ENCODE measurements at places on chromosomes 1 and 21. TPM values are rescaled to one million over a fixed set of nuclear protein-coding genes. Genes with fewer than 3 reads are reported as not detected.

DNA sequence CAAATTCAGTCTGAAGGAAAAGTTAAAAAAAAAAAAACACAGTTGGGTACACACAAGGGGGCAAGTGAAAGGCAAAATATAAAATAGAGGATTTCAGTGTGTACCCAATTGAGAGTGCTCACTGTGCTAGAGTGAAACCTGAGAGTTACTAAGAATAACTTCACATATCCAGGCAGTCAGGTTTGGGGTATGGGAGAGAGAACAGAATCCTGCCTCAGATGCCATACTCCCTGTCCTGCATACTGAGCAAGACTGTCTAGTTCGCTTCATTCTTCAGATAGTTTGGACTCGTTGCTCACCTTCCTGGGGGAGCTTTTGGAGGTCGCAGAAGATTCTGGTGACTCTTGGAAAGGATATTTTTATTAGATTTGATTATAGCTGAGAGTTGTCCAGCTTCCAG is 20.4 kb downstream of the CEP85 start:
- no peak for DNase-seq

DNA sequence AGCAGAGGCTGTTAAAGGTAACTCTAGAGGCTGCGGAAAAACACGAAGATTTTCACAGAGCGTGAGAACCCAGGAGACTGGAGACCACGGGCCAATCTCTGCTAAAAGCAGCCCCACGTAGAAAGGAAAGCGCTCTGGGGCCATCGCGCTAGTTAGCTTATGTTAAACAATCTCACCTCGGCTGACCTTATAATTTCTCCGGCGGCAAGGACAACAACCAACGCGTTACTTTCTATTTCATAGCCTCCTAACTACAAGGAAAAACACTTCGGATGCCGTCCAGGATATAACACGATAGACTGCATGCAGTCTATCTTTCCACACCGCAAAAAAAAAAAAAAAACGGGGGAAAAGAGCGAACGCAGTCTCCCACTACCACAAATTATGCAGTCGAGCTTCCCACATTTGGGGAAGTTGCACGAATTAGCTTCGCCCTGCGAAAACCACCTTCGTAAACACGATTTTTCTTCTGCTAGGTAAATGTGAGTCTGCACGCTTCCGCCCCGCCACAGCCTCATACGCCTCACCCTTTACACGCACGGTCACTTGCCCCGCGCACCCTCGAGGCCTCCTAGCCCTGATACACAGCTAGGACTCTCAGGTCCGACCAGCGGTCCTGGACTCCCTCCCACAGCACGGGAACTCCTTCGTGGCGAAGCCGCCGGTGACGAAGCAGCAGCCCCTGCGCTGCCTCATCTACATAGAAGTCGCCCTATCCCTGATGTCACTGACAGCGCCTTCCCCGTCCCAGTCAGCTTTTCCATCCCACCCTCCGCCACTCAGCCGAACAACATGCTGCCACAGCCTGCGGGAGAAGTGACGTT is 87.8 kb downstream of the PRKAB2 start:
- DNase-seq = peak; percentile 91

DNA sequence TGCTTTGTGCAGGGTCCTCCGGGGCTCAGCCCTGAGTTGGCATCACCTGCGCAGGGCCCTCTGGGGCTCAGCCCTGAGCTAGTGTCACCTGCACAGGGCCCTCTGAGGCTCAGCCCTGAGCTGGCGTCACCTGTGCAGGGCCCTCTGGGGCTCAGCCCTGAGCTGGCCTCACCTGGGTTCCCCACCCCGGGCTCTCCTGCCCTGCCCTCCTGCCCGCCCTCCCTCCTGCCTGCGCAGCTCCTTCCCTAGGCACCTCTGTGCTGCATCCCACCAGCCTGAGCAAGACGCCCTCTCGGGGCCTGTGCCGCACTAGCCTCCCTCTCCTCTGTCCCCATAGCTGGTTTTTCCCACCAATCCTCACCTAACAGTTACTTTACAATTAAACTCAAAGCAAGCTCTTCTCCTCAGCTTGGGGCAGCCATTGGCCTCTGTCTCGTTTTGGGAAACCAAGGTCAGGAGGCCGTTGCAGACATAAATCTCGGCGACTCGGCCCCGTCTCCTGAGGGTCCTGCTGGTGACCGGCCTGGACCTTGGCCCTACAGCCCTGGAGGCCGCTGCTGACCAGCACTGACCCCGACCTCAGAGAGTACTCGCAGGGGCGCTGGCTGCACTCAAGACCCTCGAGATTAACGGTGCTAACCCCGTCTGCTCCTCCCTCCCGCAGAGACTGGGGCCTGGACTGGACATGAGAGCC is 22.7 kb downstream of the COL6A1 start:
- DNase-seq = no peak

DNA sequence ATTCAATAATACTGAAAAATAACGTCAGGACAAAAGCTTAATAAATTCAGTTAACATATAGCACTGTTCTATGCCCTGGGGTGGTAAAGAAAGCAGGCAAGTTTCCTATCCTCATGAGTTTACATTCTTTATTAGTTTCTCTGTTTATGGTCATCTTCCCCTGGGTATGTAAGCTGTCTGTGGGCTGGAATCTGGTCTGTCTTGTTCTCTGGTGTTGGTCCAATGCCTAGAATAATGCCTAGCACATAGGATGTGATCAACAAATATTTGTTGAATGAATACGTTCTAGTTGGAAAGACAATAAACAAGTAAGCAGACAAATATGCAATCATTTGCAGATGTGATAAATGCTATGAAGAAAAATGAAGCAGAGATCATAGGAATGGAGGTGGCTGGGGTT is 7.2 kb upstream of the IGSF3 start:
- no peak for DNase-seq

- DNase-seq = peak; percentile 67
These were observed 145.5 kb downstream of the TIAM1 start for GRCh38 chr21:31198575-31198974.

DNA sequence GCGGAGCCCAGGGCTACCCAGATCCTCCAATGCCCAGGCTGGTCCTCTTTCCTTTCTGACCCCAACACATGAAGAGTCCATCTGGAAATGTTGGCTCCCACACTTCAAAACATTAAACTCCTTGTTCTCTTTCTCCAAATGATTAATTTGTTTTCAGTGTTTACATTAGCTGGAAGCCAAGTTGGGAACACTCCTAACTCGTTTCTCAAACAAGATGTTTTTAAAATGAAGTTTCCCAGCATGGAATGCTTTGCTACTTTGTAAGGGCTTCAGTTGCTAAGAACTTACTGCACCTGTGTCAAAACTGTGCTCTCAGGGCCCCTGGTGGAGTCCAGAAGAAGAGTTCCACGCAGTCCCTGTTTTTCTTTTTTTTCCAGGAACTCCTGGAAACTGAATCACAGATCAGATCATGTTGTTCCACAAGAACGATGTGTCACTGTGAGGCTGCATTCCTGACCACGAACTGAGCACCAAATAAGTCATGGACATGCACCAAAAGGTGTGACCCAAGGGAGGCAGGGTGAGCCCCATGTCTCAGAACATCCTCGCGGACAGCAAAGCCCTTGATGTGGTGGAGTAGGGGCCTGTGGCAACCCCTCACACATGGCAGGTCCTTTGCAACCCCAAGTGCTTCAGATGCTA is 257.3 kb downstream of the KCNJ6 start:
- DNase-seq = peak; percentile 83

- no peak for DNase-seq
These were observed 24.0 kb upstream of the STUM start for GRCh38 chr1:226524547-226524946.

DNA sequence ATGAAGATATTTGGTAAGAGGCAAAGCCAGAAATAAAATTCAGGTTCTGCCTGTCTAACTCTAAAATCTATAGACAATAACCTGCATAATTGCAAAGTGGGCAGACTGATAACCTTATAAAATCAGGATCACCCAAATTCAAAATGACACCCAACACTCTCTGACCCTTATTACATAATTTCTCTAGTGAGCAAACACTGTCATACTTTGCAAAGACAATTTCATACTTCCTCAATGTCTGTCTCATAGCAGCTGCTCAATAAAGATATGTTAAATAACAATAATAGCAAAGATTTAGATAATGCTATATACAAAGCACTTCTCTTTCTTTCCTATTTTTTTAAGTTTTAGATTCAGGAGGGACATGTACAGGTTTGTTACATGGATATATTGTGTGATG is 118.5 kb downstream of the UCHL5 start:
- no peak for DNase-seq

DNA sequence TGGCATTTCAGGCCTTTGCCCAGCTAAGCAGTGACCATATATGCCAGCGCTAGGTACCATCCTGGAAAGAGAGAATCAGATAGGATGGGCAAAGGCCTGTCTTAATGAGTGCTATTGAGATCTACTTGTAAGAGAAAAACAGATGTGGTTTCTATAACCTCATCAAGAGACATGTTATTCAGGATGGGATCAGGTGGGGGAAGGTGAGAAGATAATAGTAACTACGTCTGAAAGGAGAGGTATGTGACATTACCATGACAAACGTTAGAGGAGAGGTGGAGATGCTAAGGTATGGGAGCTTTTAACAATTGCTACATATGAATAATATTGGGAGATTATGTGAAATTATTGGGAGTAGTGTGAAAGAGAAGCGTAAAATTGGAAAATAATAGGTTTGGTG is 204.2 kb upstream of the PLXNA2 start:
- DNase-seq = no peak

GRCh38 chr1:154290921-154291320 is 18.5 kb downstream of the HAX1 start:
- DNase-seq = no peak

- peak; percentile 60 for DNase-seq
These were observed 32.1 kb downstream of the PCSK9 start for GRCh38 chr1:55071477-55071876.

DNA sequence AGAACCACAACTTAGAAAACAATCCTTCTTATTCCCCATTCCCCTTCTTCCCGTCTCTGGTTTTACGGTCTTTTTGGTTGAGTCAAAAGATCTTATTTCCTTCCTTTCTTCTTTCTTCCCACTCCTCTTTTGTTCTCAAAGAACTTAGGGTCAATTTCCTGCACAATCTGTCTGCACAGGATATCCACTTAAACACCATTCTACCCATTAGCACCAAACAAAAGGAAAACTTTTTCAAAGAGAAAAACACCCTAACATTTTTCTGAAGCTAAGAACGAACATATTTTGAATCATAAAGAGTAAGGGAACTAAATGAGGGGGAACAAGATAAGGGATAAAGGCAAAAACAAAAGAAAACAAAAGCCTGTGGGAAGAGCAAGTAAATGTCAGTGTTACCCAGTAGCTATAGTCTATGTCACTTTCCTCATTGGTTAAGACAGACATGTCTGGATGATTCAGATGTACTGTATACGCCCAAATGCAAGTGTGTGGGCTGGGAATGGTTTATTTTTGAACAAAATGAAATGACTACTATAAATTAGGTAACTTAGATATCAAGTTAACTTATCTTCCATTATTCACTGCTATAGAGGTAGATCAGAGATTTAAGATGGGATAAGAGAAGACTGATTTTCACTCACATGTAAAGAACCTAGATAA is 59.9 kb downstream of the TOR3A start:
- peak; percentile 90 for DNase-seq

GRCh38 chr1:207259391-207259790 is 62.1 kb upstream of the CD55 start:
- peak; percentile 77 for DNase-seq

GRCh38 chr1:35603941-35604340 is 30.8 kb downstream of the TFAP2E start:
- no peak for DNase-seq

DNA sequence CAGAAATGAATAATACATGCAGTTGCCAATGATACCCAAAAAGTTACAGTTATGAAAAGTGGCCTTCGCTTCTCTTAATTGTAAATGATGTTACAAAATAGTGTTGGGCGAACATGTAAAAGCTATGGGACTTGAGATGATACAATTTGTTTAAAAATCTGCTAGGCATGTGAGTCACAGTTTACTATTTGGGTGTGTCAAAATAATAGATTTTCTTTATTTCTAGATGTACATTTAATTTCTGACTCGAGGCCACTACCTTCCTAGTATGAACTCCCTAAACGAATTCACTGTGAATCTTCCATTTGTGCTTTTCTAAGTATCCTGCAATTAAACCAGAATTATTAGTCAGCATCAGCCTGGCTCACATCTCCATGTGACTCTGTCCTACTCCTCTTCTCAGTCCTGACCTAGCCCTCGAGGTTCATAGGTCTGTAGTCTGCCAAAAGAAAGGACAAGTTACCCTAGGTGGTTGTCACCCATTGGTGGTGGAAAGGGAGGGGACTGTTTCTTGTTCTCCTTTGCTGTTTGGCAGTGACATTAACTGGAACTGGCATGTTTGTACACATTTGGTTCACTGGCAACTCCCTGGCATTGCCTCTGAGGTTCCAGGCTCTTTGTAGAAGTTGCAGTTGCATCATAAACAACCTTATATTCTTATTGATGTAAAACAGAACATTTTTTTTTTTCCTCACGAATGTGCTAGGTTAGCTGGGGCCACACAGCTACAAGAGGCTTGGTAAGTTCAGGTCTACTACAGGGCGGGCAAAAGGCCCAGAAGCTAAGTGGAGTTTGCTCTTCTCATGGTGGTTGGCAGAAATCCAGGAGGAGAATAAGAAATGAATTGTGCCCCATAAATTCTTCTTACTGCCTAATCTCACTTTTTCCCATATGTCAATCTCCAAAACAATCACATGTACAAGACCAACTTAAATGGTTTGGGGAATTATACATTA is 746.5 kb upstream of the ADAMTS5 start:
- no peak for DNase-seq

DNA sequence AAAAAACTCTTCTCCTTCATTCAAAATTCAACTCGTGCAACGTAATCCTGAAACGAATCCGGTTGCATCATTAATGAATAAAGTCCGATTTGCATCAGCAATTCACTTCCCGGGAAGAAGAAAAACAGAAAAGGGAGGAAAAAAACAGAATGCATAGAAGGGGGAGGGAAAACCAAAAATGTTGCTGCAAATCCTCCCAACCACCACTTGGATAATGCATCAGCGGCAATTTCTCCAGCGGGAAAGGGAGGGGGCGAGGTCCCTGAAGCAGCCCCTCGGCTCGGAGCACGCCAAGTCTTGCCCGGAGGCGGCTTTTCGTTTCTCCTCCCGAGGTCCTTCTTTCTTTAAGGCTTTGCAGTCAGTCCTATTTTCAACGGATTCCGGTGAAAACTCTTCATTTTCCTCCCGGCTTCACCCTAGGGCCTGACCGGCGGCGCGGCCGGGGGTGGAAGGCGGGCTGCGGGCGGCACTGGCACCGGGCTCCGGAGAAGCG is 723 bp downstream of the CDC42BPA start:
- peak; percentile 89 for DNase-seq

DNA sequence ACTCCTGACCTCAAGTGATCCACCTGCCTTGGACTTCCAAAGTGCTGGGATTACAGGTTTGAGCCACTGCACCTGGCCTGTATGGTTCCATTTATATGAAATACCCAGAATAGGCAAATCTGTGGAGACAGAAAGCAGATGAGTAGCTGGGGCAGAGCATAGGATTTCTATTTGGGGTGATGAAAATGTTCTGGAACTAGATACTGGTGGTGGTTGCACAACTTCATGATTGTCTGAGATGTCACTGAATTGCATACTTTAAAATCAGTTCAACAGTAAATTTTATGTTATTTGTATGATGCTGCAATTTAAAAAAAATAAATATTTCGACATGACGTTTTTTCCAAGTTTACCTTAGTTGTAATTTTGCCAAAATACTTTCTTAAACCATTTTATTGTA is 23.9 kb downstream of the ITSN1 start:
- no peak for DNase-seq

The GSTM5 gene
- total RNA-seq = not detected

The FAM110D gene
- not detected for total RNA-seq

The SLC44A3 gene
- 0.83 TPM for total RNA-seq

The LIN28A gene
- total RNA-seq = not detected

Data from MCF 10A (cell line).